Adrenal gland (tissue), 19 donors: ENCODE measurements at places on chromosomes 7 and 10. TPM values are rescaled to one million over a fixed set of nuclear protein-coding genes. Genes with fewer than 3 reads are reported as not detected.

TYSND1 gene
- total RNA-seq, result 8.2 TPM

DNA sequence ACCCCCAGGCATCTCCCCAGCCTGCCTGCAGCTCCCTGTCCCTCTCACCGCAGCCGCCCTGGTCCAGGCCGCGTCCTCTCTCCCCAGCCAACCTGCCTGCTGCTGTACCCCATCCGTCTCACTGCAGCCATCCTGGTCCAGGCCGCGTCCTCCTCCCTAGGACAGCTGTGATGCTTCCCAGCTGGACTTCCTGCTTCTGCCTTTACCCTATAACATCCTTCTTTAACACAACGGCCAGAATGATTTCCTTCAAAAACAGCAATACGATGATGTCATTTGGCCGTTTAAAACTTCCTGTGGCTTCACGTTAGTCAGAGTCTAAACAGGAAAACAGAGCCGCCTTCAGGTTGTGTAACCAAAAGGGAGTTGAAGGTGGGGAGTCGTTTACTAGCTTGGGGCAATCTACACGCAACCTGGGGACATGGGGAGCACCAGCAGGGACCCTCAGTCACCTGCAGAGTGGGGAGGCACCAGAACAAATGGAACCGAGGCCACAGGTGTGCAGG, 32.2 kb upstream of the ZFAND2A start:
- H3K36me3 ChIP-seq, result no peaks in the 10 kb centered on the region
- no peaks in the 10 kb centered on the region for H3K4me1 ChIP-seq
- H3K27ac ChIP-seq, result no peak overlapping the region
- H3K4me3 ChIP-seq, result no peak overlapping the region

DNA sequence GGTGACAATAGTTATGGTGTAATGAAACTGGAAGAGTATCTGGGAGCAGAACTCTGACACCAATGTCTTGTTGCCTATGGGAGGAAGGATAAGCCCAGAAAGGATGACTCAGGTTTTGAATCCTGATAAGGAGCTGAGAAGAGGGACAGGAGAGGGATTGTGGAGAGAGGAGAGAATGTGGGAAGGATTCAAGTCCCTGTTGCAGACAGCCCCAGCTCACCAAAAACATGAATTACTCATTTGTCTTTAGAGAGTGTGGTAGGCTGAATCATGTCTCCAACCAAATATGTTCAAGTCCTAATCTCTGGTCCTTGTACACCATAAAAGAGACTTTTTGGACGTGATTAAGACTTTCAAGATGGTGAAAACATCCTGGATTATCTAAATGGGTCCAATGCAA, 206.9 kb upstream of the PHYHIPL start:
- no peaks in the 10 kb centered on the region for H3K4me1 ChIP-seq
- no peak for DNase-seq
- no peaks in the 10 kb centered on the region for H3K36me3 ChIP-seq
- H3K4me3 ChIP-seq, result no peak overlapping the region
- H3K27ac ChIP-seq, result no peak overlapping the region

DNA sequence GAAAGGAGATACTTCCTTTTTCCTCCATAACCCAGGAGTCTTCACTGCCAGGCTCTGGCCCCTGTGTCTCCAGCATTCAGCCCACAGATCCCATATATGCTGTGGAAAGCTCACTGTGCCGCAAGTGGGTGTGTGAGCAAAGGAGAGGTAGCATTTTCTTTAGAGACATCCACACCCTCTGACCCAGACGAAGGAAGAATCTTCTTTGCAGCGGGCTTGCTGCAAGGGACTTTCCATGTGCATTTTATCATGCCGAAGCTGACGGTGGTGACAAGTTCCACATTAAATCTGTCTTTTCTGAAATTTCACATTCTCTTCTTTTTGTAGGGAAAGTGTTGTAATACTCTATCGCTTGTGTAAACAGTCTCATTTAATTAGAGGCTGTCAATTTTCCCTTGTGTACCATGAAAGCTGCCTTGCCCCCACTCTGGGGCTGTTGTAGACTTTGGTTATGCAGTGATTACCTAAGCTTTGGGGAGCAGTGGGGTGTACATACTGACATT, 409.5 kb downstream of the SUGCT start:
- H3K36me3 ChIP-seq, result no peaks in the 10 kb centered on the region
- H3K4me3 ChIP-seq, result no peak overlapping the region

- H3K36me3 ChIP-seq, result no peaks in the 10 kb centered on the region
- H3K27me3 ChIP-seq, result peaks cover 24% of the 10 kb centered on the region
- H3K4me1 ChIP-seq, result no peaks in the 10 kb centered on the region
- no peak overlapping the region for H3K27ac ChIP-seq
- DNase-seq, result no peak
- no peak overlapping the region for H3K4me3 ChIP-seq
These were observed 243.2 kb downstream of the SNX10 start for GRCh38 chr7:26534649-26535482.

GRCh38 chr10:36091007-36091406, 448.9 kb upstream of the FZD8 start:
- no peaks in the 10 kb centered on the region for H3K36me3 ChIP-seq
- DNase-seq, result no peak
- no peaks in the 10 kb centered on the region for H3K27me3 ChIP-seq
- H3K4me3 ChIP-seq, result no peak overlapping the region
- H3K27ac ChIP-seq, result no peak overlapping the region
- H3K4me1 ChIP-seq, result no peaks in the 10 kb centered on the region

DNA sequence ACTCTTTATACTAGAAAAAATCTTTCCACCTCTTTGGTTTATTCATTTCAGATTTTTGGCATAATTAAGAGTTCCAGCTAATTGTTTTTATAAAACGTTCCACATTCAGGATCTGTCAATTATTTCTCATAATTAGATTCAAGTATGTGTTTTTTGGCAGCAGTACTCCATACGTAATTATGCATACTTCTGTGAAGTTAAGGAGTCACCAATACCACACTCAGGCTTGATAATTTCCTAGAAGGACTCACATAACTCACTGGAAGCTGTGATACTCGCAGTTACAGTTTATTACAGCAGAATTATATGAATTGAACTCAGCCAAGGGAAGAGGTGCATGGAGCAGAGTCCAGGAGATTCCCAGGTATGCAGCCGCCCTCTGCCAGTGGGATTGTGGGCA, 290.5 kb upstream of the AKR1E2 start:
- DNase-seq, result no peak
- H3K4me1 ChIP-seq, result no peaks in the 10 kb centered on the region
- H3K36me3 ChIP-seq, result no peaks in the 10 kb centered on the region
- no peak overlapping the region for H3K4me3 ChIP-seq
- no peak overlapping the region for H3K27ac ChIP-seq
